Stimulated activated CD8-positive, alpha-beta memory T cell treated with anti-CD3 and anti-CD28 coated beads, Interleukin-2, amount 100 ng/mL, for 1 hour (primary cell): ENCODE measurements at places on chromosomes 13 and 19.

DNA sequence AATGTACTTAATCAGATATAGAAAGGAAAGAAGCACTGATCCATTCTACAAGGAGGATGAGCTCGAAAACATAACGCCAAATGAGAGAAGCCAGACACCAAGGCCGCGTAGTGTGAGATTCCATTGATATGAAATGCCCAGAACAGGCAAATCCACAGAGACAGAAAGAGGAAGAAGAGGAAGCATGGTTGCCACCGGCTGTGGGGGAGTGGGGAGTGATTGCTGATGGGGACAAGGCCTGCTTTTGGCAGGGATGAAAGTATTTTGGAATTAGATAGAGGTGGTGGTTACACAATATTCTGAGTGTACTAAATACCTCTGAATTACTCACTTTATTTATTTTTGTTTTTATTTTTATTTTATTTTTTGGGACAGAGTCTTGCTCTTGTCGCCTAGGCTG, 50.2 kb upstream of the KLF2 start:
- DNase-seq, result no peak

DNA sequence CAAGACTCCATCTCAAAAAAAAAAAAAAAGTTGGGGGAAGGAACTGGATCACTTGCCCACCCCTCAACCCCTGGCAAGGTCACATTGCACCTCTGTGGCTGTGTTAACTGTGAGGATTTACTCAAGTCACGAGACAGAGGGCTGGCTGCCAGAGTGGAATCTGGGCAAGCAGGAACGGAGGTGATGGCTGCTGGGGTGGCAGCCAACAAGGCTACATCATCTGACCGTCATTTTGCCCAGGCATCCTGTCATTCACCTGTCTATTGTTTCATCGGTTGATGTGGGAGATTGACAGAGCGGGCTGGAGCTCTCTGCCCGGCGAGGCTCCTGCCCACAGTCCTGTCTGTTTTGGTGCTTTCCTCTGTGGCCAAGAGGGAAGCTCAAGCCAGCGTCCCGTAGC, 75.7 kb downstream of the DPF1 start:
- DNase-seq, result no peak

GRCh38 chr19:47247308-47247990, 8.9 kb upstream of the CCDC9 start:
- DNase-seq, result peak; percentile 65

GRCh38 chr13:110505594-110505993, 55.9 kb downstream of the RAB20 start:
- DNase-seq, result no peak

DNA sequence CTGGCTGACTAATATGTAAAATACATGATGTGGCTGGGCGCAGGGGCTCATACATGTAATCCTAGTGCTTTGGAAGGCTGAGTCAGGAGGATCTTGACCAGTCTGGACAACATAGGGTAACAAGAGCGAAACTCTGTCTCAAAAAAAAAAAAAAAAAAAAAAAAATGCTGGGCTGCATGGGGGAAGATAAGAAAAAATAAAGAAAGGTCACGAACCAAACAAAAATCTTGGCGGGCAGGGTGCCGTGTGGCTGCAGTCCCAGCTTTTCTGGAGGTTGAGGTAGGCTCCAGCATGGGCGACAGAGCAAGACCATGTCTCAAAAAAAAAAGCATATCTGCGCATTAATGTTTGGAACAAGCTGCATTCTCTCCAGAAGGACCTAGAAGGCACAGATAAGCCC, 8.7 kb downstream of the RNASEH2A start:
- DNase-seq, result no peak

DNA sequence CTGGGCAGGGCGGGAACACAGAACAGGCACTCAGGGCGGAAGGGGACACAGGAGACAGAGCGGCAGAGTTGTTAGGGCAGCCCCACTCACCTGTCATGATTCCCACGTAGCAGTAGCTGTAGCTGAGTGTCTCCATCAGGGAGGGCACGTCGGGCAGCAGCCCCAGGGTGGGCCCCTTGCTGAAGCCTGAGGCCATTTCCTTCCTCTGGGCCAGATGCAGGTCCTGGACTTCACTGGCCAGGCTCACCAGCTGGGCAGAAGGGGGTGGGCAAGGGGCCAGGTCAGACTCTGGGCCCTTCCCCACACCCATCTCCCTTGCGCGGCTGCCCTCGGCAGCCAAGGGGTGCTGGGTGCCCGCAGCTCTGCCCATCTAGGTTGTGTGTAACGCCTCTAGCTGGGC, 5.9 kb downstream of the MBOAT7 start:
- no peak for DNase-seq

DNA sequence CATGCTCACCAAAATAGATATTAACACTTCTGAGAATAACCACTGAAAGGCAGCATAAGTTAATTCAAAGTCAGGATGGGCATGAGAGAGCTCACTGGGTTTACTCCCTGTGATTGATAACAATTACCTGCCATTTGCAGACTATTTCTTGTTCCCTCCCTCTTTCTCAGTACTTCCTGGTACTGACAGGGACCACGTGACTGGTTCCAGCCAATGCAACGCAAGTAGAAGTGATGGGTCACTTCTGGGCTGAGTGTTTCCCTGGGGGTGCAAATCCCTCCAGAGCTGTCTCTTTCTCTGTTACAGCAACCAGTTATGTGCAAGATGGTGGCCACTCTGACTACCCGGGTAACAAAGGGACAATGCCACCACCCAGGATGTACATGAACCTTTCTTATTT, 118.8 kb downstream of the EFNB2 start:
- DNase-seq, result no peak

DNA sequence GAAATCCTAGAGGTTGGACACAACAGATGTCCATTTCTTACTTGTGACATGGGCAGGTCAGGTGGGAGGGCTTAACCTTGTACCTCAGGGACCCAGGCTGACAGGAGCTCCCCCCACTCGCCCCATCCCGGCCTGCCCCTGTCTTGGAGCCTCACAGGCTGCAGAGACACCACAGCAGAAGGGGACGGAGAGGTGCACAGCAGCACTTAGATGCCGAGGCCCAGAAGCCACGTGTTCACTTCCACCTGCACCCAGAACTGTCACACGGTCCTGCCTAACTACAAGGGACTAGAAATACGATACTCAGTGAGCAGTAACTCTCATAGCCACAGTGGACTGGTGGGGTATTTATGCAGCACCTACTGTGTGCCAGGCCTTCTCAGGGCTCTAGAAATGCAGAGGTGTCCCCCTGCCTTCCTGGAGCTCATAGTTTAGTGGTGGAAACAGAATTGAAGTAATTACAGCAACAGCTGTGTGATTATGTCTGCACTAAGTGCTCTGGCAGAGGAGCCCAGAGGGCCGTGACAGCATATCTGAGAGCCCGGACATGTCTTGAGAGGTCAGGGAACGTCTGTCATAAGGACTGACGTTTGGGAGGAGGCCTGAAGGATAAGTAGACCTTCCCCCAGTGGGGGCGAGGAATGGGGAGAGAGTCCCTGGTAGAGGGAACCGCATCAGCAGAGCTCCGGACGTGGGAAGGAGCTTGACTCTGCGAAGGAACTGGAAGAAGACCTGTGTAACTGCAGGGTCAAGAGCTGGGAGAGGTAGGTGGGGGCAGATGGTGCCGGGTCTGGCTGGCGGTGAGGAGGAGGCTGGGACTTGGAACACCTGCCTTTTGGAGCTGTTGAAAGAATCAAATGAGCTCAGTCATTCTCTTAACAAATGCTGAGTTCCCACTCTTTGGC, 130.0 kb downstream of the SIPA1L3 start:
- DNase-seq, result no peak

- DNase-seq, result no peak
These were observed 402.5 kb upstream of the HTR2A start for GRCh38 chr13:47299304-47299703.

GRCh38 chr13:28411831-28412353, 83.0 kb downstream of the FLT1 start:
- no peak for DNase-seq

DNA sequence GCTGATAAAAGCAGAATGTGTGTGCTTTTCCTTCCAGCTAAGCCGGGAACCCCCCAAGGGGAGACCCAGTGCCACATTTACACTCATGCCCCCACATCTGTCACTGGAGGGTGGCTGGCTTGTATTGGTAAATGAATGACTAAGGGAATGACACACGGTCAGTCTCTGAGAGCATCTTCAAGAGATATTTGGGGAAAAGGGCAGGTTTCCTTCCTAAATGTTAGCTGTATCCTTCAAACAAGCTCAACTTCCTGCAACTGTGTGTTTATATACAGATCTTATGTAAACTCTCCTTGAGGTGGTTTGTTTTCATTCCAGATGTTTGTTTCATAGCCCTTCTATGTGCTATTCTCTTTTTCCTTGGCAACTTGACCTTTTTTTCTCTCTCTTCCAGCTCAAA, 192.6 kb downstream of the COL4A1 start:
- DNase-seq, result no peak

DNA sequence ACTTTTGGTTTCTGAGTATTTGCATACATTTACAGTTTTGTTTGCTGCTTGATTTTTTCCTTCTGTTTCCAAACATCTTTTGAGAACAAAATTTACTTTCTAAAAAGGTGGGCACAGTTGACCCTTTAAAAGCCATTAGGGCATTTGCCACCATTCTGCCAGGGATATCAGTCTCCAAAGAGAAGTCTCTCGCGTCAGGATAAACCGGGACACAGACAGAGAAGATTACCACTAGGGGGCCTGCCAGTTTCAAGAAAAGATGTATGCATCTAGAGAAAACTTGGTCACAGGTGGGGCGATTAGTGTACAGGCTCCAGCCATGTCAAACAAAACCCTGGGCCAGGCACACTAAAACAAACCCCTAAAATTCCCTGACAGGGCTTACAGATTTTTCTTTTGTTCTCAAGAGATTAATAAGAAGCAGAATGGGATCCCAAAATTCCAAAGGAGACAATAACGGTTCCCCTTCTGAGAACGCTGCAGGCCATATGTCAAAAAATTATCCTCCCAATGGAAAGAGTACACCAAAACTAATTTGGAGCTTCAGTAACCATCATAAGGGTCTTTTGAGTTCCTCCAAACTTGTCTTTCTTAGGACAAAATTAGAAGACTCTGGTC, 10.7 kb upstream of the PABPC3 start:
- DNase-seq, result no peak

DNA sequence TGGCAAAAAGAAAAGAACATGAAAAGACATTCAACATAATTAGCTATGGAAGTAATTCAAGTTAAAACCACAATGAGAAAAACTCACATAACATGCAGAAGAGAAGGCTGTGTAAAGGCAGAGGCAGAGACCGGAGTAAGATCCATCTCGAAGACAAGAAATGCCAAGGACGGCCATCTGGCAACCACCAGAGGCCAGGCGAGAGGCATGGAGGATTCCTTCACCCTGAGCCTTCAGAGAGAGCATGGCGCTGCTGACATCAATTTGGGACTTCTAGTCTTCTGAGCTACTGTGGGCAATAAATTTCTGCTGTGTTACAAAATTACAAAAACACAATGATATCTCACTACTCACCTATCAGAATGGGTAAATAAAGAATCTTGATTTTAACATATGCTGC, 381.0 kb downstream of the TSHZ3 start:
- DNase-seq, result no peak

DNA sequence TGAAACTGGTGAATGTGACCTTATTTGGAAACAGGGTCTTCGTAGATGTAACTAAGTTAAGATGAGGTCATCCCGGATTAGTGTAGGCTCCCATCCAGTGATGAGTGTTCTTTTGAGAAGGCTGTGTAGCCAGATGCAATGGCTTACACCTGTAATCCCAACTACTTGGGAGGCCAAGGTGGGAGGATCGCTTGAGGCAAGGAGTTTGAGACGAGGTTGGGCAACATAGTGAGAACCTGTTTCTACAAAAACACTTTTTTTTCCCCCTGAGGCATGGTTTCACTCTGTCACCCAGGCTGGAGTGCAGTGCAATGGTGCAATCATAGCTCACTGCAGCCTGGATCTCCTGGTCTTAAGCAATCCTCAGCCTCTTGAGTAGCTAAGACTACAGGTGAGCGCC, 36.4 kb downstream of the FBN3 start:
- no peak for DNase-seq

DNA sequence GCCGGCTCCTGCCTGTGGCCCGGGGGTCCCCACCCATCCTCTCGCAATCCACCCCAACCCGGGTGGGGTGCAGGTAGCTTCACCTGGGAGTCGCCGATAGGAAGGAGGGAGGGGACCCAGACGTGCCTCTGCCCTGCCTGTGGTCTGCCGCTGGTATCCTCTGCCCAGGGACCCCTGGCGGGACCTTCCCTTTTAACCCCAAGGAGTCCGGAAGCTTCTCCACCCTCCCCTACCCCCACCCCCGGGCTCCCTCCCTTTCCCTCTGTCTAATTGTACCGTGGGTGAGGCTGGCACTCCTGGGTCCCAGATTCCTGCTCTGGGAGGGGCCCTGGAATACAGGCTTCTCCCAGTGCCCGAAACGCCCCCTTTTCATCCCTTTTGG, at the start of gene KLK10:
Gene KLK10 (minus strand): TSS at position 166 of the 382 bp plus-strand sequence. CDS start 579 bp downstream, outside the sequence.
- no peak for DNase-seq

- no peak for DNase-seq
These were observed 54.3 kb downstream of the MICU2 start for GRCh38 chr13:21549633-21550032.

DNA sequence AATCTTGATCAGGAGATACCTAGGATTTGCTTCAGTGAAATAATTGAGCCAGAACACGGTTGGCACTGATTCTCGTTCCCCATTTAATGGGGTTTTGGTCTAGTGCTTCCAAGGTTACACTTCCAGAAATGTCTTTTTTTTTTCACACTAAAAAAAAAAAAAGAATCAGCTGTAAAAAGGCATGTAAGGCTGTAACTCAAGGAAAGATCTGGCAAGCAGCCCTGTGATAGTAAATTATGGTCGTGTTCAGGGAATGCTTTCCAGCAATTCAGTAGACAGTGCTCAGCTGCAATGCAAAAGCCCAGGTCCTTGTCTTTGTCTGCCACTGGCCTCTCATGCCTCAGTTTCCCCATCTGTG, 27.2 kb upstream of the NDUFS7 start:
- DNase-seq, result no peak

GRCh38 chr13:91368101-91368500, 20.6 kb downstream of the MIR17HG start:
- DNase-seq, result no peak

GRCh38 chr13:82822935-82823334, 1059.3 kb downstream of the SLITRK1 start:
- no peak for DNase-seq

DNA sequence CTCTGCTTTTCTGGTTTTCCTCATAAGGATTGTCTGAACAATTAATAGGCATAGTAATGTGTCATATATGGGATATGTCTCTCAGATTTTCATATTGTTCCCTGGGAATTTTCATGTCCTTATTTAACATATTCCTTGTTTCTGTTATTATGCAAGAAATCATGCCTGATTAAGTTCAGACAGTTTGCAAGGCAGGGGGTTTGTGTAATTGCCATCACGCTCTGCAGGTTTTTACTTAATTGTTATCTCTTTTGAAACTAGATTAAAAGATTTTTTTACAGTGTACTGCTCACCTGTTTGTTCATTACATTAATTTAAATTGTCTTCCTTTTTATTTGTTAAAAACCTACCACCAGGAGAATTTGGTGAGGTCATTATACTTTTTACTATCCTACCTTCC, 1253.2 kb upstream of the PRR20A start:
- no peak for DNase-seq

- DNase-seq, result no peak
These were observed 57.2 kb upstream of the SERPINE3 start for GRCh38 chr13:51282322-51282721.
